ENCODE measurements at places on chromosomes 2 and 18.

- no peak for DNase-seq
Observed at GRCh38 chr2:64787698-64788097, 134.0 kb upstream of the SERTAD2 start.

DNA sequence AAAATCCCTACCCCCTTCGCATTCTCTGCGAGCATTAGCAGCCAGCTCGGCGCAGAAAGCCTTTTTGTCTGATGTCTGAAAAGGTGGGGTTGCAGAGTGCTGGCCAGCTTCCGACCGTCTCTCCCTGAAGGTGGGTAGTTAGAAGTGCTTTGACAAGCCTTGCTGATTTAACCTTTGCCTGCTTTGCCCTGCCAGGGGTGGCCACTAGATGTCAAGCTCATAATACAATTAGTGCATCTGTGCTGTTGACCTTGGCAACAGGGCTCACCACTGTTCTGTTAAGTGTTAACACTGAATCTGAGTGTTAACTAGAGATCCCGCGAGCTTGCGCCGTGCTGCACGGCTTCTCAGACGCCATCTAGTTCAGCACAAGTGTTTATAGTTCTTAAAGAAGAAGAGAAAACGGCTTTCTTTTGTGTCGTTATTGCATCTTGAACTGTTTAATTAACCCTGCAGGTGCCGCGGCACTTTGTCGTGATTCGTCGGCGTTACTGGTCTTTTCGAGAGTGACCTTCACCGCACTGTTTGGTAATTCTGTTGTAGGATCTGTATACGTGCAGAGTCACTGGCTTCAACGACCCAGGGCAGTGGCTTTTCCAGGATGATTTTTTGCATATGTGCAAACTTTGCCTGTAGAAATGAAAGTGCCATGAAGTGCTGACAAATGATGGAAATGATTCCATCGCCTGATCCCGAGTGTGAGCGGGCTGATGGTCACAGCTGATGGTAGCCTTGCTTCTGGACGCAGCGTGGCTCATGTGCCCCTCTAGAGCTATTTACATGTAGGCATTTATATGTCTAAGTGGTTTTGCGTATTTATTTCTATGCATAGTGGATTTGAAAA is 5.5 kb downstream of the SALL3 start:
- no peak for DNase-seq

DNA sequence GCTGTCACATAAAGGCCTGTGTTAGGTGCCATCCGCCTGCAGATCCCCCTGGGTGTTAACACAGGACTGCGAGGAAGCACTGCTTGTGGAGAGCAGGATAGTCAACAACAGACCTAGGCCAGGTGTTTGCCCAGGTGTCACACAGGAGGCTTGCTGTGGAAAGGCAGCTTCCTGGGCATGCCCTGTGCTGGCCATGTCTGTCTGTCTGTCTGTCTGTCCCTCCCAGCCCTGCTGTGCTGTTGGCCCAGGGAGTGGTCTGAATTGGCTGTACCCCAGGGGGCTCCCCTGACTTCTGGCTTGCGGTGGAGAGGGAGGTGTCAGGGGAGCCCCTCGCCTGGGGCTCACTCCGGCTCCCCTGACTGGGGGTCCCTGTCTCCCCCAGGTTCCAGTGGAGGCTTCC is 53.2 kb downstream of the SH3BP4 start:
- no peak for DNase-seq

- no peak for DNase-seq
Observed at GRCh38 chr2:164053021-164053420, 317.2 kb upstream of the FIGN start.

GRCh38 chr2:9779596-9780264 is 63.5 kb upstream of the TAF1B start:
- DNase-seq = no peak

- no peak for DNase-seq
Observed at GRCh38 chr18:24674200-24674599, 213.8 kb downstream of the HRH4 start.

DNA sequence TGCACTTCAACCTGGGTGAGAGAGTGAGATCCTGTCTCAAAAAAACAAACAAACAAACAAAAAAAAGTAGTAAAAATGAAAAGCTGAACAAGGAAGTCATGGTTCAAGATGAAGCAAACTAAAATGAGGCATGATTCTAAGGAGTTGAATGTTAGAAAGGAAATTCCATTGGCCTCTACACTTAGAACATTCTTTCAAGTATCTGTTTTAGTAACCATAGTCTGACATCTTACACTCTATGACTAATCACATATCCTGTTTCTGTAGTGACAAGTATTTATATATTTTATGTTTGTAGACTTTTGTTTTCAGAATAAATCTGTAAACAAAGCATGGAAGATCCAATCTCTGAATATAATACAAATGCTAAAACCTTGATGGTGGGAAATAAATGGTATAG is 164.1 kb downstream of the KIAA1328 start:
- DNase-seq = no peak

GRCh38 chr2:101105654-101106053 is 45.5 kb downstream of the TBC1D8 start:
- DNase-seq = no peak

Measured in activated CD4-positive, CD25-positive, alpha-beta regulatory T cell (primary cell).